Psoas muscle (tissue), 8 donors: ENCODE measurements at places on chromosomes 3 and 15. TPM values are rescaled to one million over a fixed set of nuclear protein-coding genes. Genes with fewer than 3 reads are reported as not detected.

- no peak for DNase-seq
Observed at GRCh38 chr3:171703144-171703543, 107.1 kb downstream of the PLD1 start.

GRCh38 chr15:89329329-89330084, 5.1 kb downstream of the POLG start:
- no peak for DNase-seq

- DNase-seq: no peak
Observed at GRCh38 chr3:80519436-80519835, 751.6 kb upstream of the ROBO1 start.

- DNase-seq: no peak
Observed at GRCh38 chr3:194685065-194685717, 492 bp upstream of the FAM43A start.

GRCh38 chr3:52546111-52546901, 9.9 kb downstream of the UQCC5 start:
- DNase-seq: no peak

- DNase-seq: no peak
Observed at GRCh38 chr3:38588995-38589937, 60.2 kb downstream of the SCN5A start.

DNA sequence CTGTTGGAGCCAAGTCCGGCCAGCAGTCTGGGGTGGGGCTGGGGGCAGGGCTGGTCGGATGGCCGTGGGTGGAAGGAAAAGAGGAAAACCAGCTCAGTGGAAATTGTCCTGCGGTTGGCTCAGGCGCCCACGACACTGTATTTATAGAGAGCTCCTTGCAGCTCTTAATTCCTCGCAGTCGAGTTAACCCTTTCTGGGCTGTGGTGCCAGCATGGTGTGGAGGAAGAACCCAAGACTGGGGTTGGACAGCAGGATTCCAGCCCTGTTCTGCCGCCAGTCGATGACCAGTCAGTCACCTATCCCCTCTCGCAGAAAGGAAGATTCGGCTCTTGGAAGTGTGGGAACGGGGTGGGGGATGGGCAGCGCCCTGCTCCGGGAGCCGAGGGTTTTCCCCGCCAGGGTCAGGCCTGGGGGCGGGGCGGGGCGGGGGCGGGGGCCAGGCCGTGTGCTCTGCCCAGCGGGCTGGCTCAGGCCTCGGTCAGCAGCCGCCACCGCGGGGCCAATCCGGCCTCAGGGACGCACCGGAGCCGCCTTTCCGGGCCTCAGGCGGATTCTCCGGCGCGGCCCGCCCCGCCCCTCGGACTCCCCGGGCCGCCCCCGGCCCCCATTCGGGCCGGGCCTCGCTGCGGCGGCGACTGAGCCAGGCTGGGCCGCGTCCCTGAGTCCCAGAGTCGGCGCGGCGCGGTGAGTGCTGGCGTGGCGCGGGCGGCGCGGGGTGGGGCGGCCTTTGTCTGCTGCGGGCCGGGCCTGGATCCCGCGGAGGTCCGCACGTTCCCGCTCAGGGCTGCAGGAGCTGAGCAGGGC, at the start of gene CD276:
Gene CD276, plus strand, starts transcription at position 607 of the 804 bp plus-strand sequence. CDS start 15,257 bp downstream, outside the sequence.
- peak; percentile 90 for DNase-seq

DNA sequence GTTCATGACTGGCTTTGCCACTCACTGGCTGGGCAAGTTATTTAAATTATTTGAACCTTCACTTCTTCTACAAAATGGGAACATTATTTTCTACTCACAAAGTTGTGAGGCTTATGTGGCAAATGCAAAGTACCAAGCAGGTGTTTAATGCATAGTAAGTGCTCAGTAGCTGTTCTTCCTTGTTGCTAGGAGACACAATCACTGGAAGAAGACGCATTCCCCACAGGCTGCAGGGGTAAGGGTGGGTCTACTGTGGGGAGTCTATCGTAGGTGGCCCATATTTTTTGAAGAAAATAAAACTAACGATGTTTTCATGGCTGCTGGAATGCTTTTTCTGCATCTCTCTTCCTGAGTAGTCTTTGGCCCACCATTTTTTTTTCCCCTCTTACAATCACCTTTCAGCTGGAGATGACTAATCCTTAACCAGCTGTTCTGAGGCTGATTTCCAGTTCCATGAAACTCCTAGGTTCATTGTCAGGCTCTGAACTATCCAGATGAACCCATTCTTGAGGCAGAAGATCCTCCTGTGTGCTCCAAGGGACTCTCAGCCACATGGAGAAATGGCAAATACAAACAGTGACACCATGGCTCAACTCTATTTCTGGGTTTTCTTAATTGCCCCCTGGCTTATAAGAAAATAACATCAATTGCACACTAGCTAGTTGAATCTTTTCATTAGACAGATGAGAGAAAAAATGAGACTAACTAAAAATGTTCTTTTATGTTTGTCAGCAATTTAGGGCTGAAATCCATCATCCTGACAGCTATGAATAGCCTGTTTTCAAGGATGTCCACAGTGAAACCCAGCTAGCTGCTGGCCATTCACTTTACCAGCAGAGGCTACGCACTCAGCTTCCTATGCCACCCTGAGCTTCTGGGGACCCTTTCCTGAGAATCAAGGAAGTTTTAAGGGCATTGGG, 108.3 kb upstream of the ETV5 start:
- no peak for DNase-seq

DNA sequence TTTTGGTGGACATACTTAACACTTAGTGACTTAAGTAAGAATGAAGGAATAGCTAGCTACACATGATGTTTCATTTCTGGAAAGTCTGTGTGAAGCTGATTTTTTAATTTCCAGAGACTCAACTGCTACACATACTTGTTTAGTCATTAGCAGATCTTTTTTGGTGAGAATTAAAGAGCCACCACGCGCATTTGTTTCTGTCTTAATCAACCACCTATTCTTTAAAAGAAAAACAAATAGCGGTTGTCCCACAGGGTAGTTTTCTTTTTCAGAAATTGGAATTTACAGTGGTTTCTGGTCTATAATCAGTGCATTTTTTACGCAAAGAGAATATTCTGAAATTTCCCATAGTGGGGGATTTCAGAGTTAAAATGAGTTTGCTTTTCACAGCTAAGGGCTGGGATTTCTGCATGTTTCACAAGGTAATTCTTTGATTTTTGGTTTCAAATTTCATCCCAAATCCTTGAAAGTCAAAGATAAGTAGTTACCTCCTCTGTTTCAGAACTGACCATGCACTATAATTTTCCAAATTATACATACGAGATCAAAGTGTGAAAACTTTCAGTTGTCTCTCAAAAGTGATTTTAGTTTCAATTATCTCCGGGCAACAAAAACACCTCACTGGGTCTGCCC, 631.0 kb upstream of the GRM7 start:
- no peak for DNase-seq

- no peak for DNase-seq
Observed at GRCh38 chr3:9216736-9217135, 32.7 kb downstream of the SRGAP3 start.

- DNase-seq: no peak
Observed at GRCh38 chr3:72233571-72233970, 448.6 kb upstream of the PROK2 start.

Gene PLCD1
- 2.4 TPM for total RNA-seq

Gene IQCH
- 0.60 TPM for total RNA-seq

Gene KPNA1
- total RNA-seq: 180 TPM

Gene LRRIQ4
- total RNA-seq: not detected

Gene C3orf85
- total RNA-seq: not detected

Gene KIF15
- total RNA-seq: 0.45 TPM

Gene ESYT3
- 2.0 TPM for total RNA-seq

Gene SCAANT1
- total RNA-seq: not detected
